ENCODE measurements at places on chromosomes 16 and 17.

GRCh38 chr17:27564463-27564862 is 66.5 kb upstream of the LGALS9 start:
- DNase-seq: no peak

DNA sequence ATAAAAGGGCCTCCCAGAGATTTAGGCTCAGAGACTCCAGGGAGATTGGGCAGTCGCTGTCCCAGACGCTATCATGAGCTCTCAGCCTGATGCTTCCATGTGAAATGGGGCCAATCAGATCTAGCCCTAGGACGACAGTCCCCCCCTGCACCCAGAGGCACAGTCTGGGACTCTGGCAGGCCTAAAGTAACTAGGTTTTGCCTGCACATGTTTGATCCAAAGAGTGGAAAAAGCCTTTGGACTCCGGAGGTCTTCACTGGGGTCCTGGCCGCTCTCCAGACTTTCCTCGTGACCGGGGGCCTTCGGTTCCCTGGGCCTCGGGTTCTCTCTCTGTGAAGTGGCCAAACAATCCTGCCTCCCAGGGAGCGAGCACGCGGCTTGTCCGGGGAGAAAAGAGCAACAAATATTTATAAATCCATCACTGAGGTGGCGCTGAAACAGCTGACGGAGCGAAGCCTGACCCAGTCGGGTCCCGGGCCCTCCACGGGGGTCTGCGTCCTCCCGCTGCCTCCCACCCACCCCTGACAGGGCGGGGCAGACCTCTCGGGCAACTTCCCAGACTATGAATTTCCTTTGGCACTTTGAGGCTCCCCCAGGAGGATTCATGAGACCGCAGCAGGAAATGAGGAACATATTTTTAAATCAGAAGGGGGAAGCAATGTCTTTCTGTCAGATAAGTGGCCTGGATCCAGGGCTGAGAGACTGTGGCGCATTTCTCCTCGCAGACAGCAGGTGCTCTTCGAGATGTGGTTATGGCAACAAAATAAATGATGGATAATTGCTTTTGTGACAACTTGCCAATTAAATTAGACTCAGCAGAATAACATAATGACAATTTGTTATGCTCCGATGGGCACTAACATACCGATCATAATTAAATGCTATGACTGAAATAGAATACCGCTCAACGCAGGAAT is 38.9 kb downstream of the MRPS23 start:
- no peak for DNase-seq

DNA sequence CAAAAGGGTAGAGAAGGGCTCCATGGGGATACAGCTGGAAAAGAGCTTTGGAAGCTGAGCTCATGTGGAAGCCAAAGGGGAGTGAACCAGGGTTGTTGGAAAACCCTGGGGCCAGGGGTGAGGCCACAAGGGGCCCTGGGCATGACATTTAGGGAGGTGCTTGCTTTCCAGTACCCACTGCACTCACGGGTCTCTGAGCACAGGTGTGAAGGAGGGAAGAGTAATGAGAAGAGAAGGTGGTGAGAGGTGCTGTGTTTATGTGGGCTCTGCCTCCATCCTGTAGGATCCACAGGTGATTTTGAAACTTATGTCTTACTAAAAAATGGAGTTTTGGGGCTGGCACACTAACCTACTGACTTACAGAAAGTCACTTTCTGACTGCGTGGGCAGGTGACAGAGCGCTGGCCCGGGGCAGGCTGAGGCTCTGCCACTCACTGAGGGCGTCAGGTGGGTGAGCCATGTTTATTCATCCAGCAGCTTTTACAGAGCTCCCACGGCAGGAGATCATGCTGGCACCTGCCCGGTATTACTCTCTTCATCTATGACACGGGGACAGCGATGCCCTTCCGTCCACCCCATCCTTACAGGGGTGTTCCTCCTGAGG is 18.9 kb downstream of the KSR1 start:
- no peak for DNase-seq

DNA sequence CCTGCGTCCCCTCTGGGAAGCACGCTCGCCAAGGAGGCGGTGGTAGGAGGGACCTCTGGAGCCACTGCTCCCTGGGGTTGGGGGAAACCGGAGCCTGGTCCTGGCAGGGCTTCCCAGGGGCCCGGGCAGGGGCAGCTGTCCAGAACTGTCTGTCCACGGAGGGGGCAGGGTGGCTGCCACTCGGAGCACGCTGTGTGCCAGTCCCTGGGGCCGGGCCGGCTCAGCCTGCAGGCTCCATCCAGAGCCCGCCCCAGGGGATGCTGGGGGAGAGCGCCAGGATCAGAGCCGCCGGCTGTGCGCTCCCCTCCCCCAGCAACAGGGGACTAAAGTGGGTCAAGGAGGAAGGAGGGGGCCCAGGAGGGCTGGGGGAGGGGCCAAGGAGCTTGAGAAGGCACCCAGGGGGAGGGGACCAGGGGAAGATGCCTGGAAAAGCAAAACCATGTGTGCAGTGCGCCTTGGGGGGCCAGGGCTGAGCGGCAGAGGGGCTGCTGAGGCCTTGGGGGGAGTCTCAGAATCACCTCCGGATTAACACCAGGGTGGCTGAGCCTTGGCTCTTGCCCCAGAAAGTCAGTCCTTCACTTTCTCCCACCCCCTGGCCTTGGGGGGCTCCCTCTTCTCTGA is 21.3 kb downstream of the ZNF423 start:
- no peak for DNase-seq

GRCh38 chr17:15917438-15918027 is 27.4 kb upstream of the ADORA2B start:
- no peak for DNase-seq

DNA sequence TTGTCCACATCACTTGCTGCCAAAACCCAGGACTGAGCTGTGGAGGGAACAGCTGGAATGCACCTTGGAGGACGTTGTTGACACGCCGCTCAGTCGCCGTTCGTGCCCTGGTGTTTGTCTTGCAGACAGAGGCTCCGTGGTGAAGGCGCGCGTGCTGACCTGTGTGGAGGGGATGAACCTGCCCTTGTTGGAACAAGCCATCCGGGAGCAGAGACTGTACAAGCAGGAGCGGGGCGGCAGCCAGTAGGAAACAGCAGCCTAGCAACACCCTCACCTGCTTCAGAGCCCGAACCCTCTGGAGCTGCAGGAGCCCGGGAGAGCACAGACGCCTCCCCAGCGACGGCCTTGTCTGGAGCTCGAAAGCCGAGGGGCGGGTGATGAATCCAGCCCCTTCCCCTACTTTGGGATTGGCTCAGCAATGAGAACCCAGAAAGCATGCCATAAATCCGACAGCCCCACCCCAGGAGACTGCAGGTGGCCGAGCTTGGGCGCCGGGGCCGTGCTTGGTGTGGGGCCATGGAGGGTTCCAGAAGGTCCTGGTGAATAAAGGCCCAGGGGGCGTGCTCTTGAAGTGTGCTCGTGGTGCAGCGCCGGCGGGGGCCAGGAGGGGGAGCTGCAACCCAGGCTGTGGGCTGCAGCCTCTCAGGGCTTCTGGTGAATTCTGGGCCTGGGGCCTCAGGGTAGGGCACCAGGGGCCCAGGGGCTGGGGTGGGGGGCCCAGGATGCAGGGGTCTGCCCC is 470 bp upstream of the CDK3 start:
- DNase-seq: peak; percentile 49

DNA sequence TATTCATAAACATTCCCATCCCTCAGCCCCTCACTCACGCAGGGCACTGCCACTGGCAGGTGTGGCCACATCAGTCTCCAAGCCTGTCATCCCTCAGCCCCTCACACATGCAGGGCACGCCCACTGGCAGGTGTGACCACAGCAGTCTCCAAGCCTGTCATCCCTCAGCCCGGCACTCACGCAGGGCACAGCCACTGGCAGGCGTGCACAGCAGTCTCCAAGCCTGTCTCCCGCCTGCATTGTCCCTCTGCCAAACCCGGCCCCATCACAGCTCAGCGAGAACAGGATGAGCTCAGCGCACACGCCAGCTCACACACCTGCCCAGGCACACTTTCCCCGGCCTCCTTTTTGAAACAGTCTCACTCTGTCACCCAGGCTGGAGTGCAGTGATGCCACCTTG is 11.4 kb upstream of the KREMEN2 start:
- DNase-seq: no peak

DNA sequence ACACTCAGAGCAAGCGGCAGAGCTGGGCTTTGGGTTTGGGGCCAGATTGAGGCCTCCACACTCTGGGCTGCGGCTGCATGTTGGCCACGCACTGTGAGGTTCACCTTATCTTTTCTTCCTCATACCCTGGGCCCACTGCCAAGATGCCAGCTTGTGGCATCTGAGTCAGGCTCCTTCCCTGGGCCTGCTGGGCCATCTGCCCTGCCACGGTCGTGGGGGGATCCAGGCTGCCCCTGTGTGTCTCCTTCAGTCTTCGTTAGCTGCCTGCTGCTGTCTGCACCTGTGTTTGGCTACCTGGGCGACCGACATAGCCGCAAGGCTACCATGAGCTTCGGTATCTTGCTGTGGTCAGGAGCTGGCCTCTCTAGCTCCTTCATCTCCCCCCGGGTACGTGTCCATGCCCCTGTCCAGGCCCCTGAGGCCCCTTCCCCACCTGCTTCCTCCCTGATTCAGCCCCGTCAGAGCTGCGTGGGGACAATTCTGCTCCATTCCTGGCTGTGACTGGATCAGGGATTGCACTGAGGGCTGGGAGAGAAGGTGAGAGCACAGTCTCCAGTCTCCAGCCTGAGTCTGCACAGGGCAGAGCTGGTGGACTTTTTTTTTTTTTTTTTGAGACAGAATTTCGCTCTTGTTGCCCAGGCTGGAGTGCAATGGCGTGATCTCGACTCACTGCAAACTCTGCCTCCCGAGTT is 11.2 kb downstream of the SPNS3 start:
- no peak for DNase-seq

DNA sequence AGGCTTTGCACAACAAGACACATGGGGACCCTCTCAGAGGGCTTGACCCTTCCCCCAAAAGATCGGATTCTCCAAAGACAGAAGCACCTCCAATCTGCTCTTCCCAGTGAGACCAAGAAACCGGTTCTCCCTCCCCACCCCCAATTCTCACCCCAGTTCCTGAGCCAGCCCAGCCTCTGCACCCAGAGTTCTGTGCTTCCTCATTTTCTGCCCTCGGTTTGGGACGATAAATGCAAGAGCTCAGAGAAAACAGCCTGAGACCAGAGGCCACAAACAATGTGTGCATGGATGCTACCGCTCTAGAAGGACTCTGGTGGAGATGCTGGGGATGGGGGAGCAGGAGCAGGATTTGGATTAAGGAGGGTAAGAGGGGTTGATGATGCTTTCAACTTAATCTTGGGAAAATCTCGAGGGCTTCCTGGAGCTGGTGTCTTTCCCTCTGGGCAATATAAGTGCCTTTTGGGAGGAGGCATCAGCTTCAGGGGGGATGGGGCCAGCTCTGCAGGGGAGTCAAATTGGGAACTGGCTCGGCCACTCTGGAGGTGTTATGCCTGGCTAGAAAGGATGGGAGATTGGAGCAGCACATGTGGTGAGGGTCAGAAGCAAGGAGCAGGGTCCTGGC is 6.0 kb downstream of the KRT15 start:
- DNase-seq: no peak

- DNase-seq: no peak
These were observed 5.9 kb upstream of the XYLT1 start for GRCh38 chr16:17476414-17477259.

- no peak for DNase-seq
These were observed 10.5 kb upstream of the SALL1 start for GRCh38 chr16:51161440-51162195.

DNA sequence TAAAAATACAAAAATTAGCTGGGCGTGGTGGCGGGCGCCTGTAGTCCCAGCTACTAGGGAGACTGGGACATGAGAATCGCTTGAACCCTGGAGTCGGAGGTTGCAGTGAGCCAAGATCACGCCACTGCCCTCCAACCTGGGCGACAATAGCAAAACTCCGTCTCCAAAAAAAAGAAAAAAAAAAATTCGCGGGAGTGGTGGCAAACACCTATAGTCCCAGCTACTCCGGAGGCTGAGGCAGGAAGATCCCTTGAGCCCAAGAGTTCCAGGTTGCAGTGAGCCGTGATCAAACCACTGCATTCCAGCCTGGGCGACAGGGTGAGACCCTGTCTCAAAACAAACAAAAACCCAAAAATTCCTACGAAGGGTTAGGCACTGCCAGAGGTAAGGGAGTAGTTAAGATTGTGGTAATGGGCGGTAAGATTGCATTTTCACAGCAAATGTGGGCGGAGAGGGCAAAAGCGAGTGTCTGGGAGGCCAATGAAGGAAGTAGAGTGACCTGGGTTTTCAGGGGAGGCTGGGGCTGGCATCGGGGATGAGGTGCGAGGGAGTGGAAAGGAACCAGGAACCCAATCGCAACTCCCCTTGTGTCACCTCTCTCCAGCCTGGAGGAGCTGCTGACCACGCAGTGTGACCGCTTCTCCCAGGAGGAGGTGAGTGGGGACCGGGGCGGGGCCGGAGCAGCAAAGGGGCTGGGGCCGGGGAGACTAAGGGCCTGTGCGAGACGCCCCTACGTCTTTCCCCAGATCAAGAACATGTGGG is 2.6 kb downstream of the MYL11 start:
- no peak for DNase-seq

DNA sequence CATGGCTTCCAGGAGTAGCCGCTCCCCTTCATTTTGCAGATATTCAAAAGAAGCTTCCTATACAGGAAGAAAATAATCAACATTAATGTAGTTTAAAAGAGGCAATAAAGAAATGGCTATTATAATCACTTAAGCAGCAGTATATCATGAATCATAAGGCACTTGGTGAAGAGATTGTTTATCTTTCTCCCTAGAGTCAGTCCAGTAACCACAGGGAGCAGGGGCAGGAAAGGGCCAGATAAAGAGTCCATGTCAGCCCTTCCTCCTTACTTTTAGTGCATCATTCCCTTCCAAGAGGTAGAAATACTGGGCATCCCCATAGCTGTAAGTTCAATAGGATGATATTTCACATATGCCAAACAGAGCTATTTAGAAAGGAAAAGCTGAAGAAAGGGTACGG is 184.6 kb upstream of the C17orf78 start:
- DNase-seq: no peak

DNA sequence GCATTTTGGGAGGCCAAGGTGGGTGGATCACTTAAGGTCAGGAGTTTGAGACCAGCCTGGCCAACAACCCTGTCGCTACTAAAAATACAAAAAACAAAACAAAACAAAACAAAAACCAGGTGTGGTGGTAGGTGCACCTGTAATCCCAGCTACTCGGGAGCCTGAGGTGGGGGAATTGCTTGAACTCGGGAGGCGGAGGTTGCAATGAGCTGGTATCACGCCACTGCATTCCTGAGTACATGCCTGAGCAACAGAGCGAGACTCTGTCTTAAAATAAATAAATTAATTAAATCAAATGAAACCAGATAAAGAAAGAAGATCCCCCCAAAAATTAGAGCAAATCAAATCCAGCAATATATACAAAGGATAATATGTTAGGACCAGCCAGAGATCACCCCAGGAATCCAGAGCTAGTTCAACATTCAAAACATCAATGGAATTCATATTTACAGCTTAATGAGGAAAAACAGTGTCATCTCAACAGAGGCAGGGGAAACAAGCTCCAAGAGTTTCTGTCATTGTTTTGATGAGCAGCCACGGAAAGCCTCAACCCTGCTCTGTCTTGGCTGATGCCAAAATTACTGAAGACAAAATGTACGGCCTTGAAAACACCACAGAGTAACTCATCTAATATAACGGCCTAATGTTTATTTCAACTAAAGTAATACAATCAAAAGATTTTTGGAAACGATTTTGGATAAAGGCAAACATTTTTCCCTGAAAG is 3.7 kb downstream of the PEMT start:
- no peak for DNase-seq

Data from stimulated activated CD8-positive, alpha-beta memory T cell treated with anti-CD3 and anti-CD28 coated beads, Interleukin-4, amount 100 ng/mL, for 24 hours (primary cell).